C1 segment of cervical spinal cord (tissue), 14 donors: ENCODE measurements at places on chromosomes 4 and X.

GRCh38 chrX:42696536-42697124, 81.3 kb downstream of the PPP1R2C start:
- no peak for DNase-seq

GRCh38 chrX:8848441-8848840, 47.3 kb upstream of the FAM9A start:
- DNase-seq, result no peak

- no peak for DNase-seq
Observed at GRCh38 chr4:146073517-146073916, 102.0 kb upstream of the LSM6 start.

GRCh38 chrX:140091125-140091886, 126.0 kb upstream of the CXorf66 start:
- DNase-seq, result no peak

- DNase-seq, result no peak
Observed at GRCh38 chrX:32825009-32825408, 386.3 kb downstream of the DMD start.

DNA sequence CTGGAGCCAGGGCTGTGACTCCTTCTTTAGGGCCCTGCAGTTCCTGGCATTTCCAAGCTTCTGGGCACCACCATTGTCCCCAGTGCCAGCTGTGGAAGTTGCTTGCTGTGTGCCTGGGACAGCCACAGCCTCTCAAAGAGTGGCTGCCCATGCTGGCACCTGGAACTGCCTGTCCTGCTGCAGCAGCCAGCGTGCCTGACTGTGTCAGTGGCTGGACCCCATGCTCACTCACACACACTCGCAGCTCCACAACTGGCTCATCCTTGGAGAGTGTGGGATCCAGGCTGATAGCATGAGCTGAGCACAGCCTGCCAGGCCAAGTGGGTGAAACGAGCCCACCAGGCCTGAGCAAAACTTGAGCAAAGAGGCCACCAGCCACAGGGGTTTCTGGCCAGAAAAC, 1107.6 kb downstream of the C4orf33 start:
- no peak for DNase-seq
